ENCODE measurements at places on chromosomes 2 and 18.

DNA sequence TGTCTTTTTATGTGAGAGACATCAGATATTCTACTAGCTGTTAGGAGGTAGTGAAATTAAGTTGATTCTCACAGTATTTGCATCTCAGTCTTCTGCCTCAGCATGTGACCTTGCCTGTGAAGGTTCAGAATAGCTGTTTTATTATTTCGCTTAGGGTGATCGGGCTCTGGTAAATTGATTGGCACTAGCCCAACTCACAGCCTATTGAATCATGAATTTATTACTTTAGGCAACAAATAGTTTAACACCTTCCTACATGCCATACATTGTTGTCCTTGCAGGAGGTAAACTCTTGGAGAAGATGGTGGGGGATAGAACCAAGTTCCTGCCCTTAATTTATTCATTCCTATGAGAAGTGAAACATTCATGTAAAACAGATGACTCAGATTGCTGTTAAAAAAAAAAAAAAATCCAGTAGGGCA is 101.9 kb downstream of the GPD2 start:
- no peak for DNase-seq

GRCh38 chr2:120461092-120461491 is 115.2 kb downstream of the INHBB start:
- DNase-seq: no peak

- no peak for DNase-seq
Measured at GRCh38 chr18:68991286-68991685, 193.4 kb downstream of the CCDC102B start.

DNA sequence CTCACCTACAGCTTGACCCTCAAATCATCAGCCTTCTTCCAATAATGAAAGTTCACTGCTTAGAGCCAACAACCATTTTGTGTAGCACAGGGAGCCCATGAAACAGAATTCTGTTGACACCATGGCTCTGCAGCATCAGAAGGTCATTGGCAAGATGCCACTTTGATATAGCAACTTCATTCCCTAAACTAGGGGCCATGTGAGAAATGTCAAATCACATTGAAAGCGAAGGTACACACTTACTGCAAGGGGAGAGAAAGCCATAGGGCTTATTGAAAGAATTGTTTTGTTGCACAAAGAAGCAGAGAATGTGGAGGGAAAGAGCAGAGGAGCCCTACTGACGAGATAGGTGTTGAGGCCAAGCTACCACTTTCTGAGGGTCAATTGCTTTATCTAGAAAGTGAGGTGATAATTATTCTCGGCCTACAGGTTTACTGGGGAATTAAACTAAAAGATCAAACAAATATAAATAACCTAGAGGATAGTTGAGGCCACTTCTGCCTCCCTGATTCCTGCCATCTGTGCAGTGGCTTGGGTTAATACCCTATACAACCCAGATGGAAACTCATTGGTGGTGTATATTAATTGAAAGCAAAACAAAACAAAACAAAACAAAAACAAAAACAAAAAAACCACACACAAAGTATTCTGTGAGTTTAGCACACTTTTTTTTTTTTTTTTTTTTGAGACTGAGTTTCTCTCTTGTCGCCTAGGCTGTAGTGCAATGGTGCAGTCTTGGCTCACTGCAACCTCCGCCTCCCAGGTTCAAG is 5.9 kb upstream of the ABCA12 start:
- DNase-seq: no peak

GRCh38 chr2:241558532-241559322 is at the start of gene BOK:
BOK (plus strand) TSS chr2:241558745; CDS start chr2:241559484, 739 bp downstream.
- peak; percentile 57 for DNase-seq

DNA sequence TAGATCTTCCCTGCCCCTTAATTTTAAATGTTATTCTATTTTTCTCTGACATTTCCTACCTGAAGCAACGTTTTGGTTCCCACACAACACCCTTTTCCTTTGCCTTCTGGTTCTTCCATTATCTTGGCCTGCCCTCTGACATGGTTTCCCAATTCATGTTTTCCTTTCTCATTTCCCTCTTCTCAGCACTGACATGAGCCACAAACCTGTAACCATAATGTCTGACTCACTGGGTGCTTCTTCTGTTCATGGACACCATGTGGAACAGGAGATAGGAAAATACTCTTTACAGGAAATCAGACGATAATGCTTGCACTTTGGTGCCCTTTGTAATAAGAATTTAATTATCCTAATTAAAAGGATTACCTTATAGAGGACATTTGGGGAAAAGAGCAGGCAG is 142.0 kb downstream of the ZEB2 start:
- no peak for DNase-seq

DNA sequence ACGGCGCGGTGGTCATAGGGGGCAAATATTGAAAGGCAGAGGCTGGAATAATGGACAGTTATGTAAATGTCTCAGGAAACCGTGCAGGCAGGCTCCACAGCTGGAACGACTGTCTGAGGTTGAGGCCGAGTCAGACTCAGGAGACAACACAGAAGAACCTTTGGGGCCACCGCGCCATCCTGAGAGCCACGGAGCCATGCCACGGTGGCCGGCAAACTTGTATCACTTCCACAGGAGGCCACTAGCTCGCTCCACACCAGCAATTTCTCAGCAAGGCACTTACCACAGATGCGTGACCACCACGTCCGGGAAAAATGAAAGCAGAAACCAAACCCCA is 156.7 kb upstream of the SALL3 start:
- DNase-seq: no peak

- no peak for DNase-seq
Measured at GRCh38 chr2:112251271-112251670, 3.6 kb downstream of the ZC3H8 start.

DNA sequence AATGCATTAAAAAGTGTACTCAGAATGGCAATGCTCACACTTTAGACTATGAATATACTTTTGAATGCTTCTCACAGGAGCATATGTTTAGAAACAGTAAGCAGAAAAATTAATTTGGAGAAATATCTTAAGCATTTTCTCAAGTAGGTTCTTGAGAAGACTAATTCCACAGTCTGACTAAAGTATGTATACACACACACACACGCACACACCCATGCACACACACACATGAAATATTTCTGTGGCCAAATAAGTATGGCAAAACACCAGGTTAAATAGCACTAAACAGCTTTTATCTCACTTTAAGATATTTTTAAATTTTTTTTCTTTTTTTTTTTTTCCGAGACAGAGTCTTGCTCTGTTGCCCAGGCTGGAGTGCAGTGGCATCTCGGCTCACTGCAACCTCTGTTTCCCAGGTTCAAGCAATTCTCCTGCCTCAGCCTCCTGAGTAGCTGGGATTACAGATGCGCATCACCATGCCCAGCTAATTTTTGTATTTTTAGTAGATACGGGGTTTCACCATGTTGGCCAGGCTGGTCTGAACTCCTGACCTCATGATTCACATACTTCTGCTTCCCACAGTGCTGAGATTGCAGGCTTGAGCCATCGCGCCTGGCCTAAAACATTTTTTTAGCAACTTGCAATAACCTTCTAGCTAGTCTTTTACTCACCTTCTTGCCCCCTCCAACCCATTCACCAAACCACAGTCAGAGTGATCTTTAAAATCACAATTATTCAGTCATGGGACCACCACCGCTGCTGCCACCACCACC is 67.5 kb upstream of the SCG2 start:
- DNase-seq: no peak

GRCh38 chr2:205680067-205680466 is 2.2 kb upstream of the NRP2 start:
- peak; percentile 72 for DNase-seq

GRCh38 chr2:215841175-215841816 is 172.1 kb downstream of the MREG start:
- DNase-seq: no peak

GRCh38 chr2:189783451-189783926 is 650 bp downstream of the ORMDL1 start:
- peak; percentile 69 for DNase-seq

- no peak for DNase-seq
Measured at GRCh38 chr2:100207411-100207885, 65.1 kb upstream of the AFF3 start.

GRCh38 chr2:18924886-18925285 is 335.5 kb upstream of the NT5C1B start:
- DNase-seq: no peak

DNA sequence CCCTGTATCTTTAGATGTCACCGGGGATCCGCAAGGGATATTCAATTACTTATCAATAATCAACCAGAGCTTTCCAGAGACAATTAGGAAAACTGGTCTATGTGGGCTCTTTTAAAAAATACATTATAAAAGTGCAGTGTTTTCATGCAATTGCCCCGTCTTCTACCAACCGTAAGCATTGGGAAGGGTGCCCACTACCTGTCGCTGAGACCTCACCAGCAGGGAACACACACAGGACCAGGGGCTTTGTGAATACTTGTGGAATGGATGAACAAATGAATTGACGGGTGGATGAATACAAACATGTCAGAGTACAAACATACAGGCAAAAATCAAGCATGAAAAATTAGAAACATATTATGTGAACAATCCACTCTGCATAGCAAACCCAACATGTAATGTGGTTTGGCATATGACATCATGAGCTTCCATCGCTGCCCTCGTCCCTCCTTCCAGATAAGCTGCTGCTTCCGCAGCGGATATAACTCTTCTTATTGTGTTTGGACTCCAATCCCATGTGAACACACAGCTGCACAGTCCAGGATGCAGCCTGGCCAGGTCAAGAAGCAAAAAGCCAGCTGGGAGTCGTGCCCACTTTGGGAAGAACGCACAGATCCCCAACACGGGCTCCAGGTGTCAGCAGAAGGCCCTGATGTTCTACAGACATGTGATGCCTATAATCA is 5.3 kb downstream of the FHL2 start:
- no peak for DNase-seq

DNA sequence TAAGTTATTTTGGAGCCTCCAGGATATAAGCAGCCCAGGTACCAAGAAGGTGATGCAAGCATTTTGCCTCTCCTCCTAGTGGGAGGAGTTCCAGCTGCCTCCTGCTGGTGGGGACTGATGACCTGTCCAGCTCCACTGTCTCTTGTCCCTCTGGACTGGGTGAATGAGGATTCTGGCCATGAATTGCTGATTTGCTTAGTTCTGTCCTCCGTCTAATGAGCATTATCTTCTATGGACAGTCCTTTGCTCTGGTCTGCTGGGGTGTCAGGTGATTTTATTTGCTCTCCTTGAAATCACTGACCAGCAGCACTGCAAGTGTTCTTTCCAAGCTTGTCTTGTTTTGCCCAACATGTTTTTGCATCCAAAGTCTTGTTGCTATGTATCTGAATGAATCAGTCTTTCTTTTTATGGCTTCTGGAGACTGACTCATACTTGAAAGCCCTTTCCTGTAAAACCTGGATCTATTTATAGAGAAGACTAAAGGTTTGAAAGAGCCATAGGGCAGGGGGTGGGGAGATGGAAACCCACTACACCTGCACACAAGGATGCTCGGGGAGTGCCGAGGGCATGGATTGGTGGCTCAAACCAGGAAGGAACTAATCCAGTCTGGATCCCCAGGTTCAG is 40.5 kb upstream of the EFHD1 start:
- DNase-seq: no peak

DNA sequence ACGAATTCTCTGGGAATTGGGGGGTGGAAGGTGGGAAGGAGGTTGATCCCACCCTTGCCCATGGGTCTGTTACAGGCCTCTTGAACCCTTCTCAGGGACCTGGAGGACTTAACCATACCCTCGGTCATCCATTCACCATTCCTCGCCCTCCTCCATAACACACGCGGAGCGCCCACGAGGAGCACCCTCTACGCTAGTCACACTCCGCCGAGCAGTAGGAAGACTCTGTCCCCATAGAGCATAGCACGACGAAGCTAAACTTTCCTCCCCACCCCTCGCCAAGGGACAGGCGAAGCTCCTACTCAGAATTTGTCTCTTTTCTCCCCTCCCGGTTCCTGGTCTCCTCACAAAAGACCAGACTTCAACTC is 611 bp upstream of the ITSN2 start:
- no peak for DNase-seq

DNA sequence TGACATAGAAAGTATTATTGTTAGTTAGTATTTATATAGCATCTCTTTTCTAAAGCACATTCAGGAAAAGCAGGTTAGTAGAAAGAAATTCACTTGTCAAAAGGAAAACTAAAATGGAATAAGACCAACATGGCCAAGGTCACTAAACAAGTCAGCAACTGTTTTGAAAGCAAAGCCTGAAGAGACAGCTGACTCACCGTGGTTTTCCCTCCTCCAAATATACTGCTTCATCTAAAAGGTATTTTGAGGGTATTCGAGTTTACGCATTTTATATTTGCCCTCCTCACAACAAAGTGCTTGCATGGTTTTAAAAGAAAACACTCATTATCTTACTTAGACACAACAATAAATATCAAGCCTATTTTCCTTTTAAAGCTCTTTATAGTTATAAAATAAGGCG is 24.0 kb downstream of the ZNF385B start:
- no peak for DNase-seq

- no peak for DNase-seq
Measured at GRCh38 chr2:132518302-132518701, 101.7 kb downstream of the GPR39 start.

GRCh38 chr2:164841719-164842623 is at the start of gene COBLL1:
COBLL1 (minus strand) TSS chr2:164841823; CDS start chr2:164841196, 627 bp downstream.
- DNase-seq: peak; percentile 60

DNA sequence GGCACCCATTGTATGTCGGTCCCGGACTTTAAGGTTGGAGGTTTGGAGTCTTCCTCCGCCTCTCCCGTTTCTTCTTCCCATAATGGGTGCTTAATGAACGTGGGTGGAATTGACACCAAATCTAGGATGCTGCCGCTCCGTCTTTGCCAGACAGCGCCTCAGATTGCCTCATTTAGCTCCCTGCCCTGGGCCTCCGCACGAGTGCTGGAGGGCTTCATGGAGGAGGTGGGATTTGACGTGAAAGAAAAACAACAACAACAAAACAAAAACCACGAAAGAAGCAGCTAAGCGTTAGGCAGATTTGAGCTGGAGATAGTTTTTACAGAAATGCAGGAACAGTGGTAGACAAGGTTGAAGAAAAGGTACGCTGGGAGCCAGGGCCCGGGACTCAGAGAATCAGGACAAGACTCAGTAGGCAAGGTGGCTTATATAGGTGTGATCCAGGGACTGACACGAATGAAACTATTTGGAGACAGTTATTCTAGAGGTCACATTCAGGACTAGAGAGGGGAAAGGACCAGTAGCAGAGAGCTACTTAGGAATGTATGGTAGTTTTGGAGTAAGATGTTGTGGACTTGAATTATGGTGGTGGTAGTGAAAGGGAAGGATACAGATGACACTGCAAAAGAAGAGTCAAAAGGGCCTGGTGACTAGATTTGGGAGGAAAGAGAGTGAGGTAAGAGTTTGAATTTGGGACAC is 605 bp downstream of the ZNF2 start:
- no peak for DNase-seq

- DNase-seq: no peak
Measured at GRCh38 chr2:27653397-27653796, 10.0 kb downstream of the SUPT7L start.

GRCh38 chr2:69958480-69958879 is 3.0 kb downstream of the ASPRV1 start:
- DNase-seq: no peak

DNA sequence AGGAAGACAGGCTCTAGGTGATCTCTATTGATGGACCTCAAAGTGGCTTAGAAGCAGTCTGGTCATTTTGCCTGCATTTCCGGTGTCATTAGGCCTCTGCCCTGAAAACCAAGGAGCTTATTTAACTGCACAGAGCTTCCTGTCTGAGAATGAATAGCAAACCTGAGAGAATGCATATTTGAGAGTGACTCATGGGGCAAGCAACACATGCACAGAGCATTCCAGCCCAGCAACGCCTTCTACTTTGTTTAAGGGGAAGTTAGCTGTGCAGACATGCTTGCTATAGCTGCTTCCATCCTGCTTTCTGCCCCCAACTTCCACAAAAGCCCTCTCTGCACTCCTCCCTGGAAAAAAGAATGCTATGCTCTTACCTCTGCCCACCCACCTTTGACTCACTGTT is 232.8 kb downstream of the GRB14 start:
- DNase-seq: no peak
